HCEC 1CT (cell line): ENCODE measurements at places on chromosomes 4 and X.

- DNase-seq = no peak
These were observed 29.8 kb upstream of the ARHGAP24 start for GRCh38 chr4:85445050-85445639.

GRCh38 chr4:172480471-172480870 lies 667.3 kb downstream of the GALNTL6 start:
- DNase-seq = no peak

- no peak for DNase-seq
These were observed 434.7 kb downstream of the PACRGL start for GRCh38 chr4:21134994-21135393.

GRCh38 chrX:97691901-97692455 lies 808.3 kb downstream of the RPA4 start:
- no peak for DNase-seq

GRCh38 chr4:49018718-49019295 lies 32.7 kb downstream of the CWH43 start:
- no peak for DNase-seq

DNA sequence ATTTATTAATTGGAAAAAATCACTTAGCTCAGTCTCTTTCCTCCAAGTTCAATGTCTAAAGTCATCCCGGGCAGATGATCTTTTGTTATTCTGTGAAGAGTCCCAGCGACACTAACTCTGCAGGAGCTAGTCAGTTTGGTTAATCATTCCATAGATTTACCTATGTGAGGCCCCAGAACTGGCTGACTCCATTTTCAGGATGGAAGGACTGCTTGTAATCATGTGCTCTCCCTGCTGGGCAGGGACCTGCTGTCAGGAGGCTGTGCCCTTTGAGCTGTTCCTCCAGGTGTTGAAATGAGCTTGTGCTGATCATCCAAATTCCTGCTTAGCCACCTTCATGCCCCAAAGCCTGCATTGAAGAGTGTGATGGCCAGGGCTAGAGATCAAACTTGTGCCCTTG lies 169.8 kb downstream of the NHS start:
- DNase-seq = no peak

DNA sequence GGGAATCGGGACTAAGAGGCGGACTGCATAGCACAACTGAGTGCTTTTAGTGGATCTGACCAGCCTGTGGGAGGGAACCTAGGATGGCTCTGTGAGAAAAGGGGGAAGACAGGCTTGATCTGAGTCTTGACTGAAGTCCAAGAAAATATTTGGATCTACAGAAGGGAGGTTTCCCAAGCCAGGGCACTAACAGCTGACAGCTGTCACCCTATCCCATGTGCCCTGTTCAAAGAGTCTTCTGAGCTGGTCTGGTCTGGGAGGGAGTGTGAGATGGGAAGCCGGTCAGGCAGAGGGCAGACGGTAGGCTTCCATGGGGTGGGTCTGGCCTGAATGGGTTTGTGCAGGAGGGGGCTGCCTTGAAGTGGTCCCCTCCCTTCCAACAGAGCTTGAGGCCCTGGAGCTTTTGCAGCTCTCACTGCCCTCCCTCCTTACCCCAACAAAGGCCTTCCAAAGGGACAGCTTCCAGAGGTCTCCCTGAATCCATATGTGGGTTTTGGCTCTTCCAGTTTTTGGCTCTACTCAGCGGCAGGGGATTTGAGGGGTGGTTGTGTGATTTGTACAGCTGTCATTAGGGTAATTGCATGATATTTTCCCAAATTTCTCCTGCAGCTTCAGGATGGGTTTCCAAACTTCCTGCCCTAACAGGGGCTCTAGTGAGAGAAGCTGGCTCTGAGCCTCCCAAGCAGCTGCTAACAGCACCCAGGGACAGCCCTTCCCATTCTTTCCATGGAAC lies 643.7 kb downstream of the BCOR start:
- no peak for DNase-seq

DNA sequence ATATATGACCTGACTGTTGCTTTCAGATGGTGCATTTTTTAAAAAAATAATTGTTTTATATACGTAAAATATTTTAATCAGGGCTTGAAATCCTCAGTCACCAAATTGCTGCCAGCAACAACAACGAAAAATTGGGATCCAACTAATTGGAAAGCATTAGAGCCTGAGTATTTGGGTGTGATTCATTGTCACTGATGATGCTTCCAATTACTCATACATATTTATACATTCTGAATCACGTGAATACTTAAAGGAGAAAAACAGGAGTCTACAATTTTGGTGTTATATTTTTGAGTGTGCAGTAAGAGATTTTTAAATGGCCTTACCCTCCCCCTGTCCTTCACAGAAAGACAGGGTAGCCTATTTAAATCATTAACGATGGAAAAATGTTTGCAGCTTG lies 765.6 kb upstream of the TENM3 start:
- peak; percentile 11 for DNase-seq

GRCh38 chrX:55057675-55058249 lies 17.1 kb upstream of the PAGE2B start:
- DNase-seq = peak; percentile 19

DNA sequence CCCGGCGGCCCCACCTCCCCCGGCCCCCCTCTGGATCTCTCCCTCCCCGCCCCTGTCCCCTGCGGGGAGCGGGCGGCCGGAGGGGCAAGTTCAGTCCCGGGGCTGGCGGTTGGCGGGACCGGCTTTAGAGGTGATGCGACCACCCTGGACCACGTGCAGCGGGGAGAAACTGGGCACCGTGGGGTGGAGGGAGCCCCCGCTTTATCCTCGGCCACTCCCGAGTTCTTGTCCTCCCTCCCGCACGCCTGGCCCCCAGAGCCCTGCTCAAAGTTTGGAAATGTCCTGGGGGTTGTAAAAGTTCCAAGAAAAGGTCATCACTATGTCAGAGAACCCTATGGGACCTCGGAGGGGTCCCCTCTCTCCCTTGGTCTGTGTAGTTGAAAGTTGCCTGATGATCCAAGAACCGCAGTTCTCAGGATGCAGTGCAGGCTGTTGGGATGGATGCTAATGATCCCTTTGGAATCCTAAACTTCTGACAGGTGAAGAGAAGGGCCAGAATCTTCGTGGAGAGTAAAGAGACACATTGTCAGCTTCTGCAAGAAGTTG lies 411 bp upstream of the VEGFC start:
- DNase-seq = no peak

DNA sequence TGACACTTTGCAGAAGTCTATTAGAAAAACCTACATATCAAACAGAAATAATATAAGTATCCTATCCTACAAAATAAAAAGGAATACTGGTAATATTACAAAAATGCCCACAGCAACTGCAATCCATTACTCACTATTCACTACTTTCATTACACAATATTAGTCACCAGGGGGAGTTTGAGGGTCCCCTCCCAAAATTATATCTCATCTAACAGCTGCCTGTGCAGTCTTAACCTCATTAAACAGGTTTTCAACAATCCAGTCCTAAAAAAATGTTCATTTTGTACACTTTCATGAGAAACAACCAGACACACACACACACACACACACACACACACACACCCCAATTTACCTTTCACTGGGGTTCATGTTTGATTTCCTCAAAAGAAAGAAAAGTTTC lies 2.9 kb downstream of the CLOCK start:
- DNase-seq = peak; percentile 32

DNA sequence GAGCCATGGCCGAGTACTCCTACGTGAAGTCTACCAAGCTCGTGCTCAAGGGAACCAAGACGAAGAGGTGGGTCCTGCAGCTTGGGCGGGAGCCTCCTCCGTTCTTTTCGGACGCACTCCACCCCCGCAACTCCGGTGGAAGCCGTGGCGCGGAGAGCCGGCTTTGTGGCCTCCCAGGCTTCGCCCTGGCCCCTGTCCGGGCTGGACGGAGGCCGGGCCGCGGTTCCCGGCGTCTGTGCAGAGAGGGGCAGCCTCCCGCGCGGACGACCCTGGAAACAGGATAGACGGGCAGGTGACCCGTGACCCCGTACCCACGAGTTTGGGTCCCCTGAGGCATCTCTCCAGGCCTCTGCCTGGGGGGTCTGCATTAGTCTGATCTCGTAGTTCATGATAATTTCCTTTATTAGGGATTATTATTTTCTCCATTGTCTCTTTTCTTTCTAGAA lies 356 bp downstream of the FRG1 start:
- no peak for DNase-seq

DNA sequence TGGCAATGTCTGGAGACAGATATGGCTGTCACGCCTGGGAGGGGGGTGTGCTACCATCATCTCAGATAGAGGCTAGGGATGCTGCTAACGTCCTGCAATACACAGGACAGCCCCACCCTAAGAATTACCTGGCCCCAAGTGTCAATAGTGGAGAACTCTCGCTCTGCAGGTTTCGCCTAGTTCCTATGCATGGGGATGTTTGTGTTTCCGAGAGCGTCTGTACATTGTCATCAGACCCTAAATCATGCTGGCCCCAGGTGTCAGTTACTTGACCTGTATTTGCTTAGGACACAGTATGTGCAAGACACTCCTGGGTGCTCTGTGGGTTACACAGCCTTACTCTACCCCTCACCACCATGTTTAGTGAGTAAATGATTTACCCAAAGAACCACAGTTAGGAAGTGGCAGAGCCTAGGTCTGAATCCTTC lies 90.8 kb downstream of the AFF1 start:
- DNase-seq = no peak

DNA sequence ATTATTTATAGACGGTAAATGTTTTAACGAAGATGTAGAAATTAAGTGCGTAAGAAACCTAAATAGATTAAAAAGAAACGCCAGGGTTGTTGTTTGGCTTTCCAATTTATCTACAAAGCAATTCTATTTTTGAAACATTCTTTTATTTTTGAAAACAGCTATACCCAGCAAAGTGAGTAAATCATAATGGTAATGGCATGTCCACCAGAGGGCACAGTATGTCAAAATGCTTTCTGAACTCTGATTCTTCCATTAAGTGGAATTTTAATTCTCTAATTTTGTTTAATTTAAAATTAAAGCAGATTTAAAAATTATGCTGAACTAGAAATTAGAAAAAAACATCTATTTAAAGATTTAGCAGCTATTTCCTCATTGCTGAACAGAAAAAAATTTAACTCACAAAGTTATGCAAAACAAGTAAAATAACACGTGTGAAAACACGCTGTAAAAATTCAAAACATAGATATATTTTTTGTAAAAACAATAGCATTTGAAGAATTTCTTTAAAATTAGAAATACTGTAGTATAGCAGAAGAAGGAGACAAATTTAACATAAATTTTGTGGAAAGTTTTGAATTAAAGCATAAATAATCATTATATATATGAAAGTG lies 26.5 kb downstream of the RASSF6 start:
- DNase-seq = peak; percentile 23

GRCh38 chrX:40100537-40101429 lies 3.0 kb upstream of the BCOR start:
- DNase-seq = no peak
